ENCODE measurements at places on chromosomes 12 and 14. TPM values are rescaled to one million over a fixed set of nuclear protein-coding genes. Genes with fewer than 3 reads are reported as not detected.

Gene COL2A1
- not detected for total RNA-seq

- H3K36me3 ChIP-seq = no peaks in the 10 kb centered on the region
- H3K27me3 ChIP-seq = peaks cover 8% of the 10 kb centered on the region
- H3K4me3 ChIP-seq = no peak overlapping the region
- H3K4me1 ChIP-seq = peaks cover 5% of the 10 kb centered on the region
- DNase-seq = no peak
These were observed 75.9 kb upstream of the RGS6 start for GRCh38 chr14:71856199-71856919.

- peaks cover 43% of the 10 kb centered on the region for H3K27me3 ChIP-seq
- no peak for DNase-seq
- peaks cover 15% of the 10 kb centered on the region for H3K4me1 ChIP-seq
- no peak overlapping the region for H3K27ac ChIP-seq
- H3K36me3 ChIP-seq = no peaks in the 10 kb centered on the region
These were observed 85.0 kb downstream of the PAPOLA start for GRCh38 chr14:96586921-96587822.

GRCh38 chr12:57617942-57618341 is 6.7 kb downstream of the ARHGEF25 start:
- no peak overlapping the region for H3K4me3 ChIP-seq
- H3K27ac ChIP-seq = no peak overlapping the region
- DNase-seq = no peak

DNA sequence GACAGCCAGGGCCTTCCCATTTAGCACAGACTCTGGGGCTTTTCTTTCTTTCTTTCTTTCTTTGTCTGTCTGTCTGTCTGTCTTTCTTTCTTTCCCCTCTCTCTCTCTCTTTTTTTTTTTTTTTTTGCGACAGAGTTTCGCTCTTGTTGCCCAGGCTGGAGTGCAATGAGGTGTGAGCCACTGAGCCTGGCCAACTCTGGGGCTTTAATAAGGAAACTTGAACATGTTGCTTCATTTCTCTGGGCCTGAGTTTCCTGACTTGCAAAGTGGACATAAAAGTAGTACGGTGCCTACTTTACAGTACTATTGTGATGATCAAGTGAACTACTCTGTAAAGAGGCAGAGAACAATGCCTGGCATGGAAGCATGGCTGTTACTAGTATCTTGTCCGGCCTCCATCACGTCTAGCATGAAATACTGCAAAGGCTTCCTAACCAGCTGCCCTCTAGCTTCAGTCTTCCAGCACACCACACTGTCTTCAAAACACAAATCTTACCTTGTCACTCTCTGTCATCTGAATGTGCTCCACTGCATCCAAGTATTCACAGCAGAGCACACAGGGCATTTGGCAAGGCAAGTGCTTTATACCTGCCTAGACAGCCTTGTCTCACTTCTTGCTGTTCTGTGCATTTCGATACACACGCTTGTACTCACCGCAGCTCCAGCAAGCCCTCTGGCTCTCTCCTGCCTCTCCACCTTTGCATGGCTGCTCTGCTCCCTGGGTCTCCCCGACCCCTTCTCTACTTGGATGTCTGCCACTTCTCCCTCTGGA is 96.7 kb downstream of the IRF2BPL start:
- DNase-seq = no peak
- no peaks in the 10 kb centered on the region for H3K36me3 ChIP-seq
- H3K4me3 ChIP-seq = no peak overlapping the region
- H3K4me1 ChIP-seq = peaks cover 22% of the 10 kb centered on the region
- H3K27me3 ChIP-seq = peaks cover 6% of the 10 kb centered on the region
